Motor neuron (in vitro differentiated cells): ENCODE measurements at places on chromosomes 3 and 15.

- ATAC-seq = no peak
Observed at GRCh38 chr3:141332416-141332815, 35.9 kb upstream of the ZBTB38 start.

- ATAC-seq = no peak
Observed at GRCh38 chr3:15522016-15522415, 510 bp upstream of the COLQ start.

DNA sequence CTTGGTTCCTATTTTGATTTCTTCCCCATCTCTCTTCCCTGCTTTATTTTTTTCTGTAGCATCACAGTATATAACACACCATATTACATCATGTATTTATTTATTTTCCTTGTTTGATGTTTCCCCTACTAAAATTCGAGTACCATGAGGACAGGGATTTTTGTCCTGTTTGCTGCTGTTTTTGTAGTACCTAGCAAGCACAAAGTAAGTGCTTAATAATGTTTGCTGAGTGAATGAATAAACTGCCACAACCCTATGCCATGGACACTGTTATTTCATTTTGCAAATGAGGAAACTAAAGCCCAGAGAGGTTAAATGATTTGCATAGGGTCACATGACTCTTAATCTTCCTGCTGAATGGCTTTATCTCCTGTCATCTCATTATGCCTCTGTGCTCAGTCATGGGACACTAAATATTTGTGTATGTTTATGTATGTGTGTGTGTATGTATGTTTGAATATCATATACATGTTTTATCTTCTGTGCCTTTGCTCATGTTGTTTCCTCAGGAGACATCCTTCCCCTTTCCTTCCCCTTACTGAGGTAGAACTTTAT lies 26.1 kb upstream of the MGA start:
- ATAC-seq = no peak

- ATAC-seq = no peak
Observed at GRCh38 chr3:38739396-38739689, 76.7 kb downstream of the SCN10A start.

DNA sequence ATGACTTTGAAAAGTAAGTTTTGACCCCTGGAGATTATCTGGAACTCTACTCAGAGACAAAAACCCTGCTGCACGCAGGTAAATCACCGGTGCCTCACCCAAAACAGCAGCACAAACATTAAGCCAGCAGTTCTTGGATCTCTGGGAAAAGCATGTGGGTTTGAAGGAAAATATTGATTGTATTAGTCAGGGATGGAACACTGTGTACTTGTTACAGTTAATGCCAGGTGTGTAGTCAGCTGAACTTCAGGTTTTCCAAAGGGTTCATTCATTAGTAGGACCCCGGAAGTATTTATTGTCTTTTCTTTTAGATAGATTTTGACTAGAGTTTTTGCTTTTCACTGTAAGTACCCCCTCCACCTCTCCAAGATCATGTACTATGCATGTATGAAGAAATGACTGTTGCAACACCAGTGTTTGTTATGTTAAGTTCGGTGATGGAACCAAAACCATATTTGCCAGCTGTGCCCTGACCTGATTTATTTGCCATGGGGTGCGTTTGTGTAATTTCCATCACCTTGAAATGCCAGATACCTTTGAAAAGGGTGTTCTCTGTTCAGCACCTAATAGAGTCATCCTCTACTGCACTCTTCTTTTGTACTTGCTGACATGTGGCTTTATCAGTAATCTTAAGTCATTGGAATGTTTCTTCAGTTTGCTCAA lies 14.5 kb downstream of the ARHGEF26 start:
- no peak for ATAC-seq

- ATAC-seq = peak; percentile 58
Observed at GRCh38 chr3:133573629-133574194, at the start of gene CDV3. CDV3 (plus strand) TSS chr3:133573686; CDS start chr3:133574045, 359 bp downstream.

- no peak for ATAC-seq
Observed at GRCh38 chr3:138186221-138186620, 880 bp upstream of the ARMC8 start.

DNA sequence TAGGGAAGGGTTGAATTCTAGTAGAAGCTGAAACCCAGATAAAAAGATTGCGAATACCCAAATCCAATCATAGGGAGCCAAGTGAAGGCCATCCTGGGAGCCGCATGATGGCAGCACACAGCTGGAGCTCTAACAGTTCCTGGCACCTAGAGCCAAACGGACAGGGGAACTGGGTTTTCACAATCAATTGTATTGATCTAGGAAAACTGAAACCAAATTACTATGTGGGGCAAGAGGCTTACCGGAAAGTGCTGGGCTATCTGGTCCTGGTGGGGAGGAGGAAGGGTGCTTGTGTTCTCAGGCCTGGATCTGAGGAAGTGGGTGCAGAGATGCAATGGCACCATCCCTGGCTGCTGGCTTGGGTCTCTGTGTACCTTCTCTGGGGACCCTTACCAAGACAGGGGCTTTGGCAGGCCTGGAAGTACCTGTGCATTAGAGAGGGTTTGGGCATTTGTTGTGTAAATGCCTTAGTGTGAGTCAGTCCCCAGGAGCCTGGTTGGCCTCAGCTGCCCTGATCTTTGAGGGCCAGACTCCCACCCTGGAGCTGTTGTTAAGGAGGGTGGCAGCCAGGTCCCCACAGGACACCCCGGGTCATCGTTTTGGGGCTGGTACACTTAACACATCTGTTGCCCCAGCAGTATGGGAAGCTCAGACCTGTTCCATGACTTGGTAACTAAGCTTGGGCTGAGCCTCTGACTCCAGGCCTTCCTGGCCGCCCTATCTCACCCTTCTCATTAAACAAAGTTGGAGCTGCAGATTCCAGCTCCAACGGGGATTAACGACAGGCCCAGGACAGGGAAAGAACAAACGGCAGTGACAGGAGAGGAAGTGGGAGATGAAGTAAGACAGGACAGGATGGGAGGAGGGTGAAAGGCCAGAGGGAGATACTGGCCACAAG lies 8.9 kb upstream of the FURIN start:
- ATAC-seq = no peak

DNA sequence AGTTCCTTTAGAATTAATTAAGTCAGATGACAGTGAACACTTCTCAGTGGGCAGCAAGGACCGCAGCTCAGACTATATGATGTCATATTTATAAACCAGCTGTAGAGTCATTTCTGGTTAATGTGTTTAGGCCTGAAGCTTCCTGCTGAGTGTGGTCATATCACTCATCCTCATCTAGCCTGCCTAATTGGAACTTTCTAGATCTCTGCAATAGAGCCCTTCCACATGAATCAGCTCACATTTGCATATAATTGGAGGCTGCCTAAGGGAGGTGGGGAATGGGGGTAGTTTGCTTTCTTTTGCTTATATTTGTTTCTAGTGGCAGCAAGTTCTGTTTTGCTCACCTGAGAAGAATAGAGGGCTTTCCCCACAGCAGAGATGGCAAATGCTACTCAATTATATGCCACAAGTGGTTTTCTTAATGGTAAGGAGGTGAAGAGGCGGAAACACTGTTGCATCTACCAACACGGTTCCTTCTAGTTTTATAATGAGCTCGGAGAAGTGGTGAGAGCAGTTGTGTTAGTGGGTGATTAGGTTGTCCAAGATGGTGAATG lies 148.1 kb downstream of the KLHL25 start:
- peak; percentile 89 for ATAC-seq

- no peak for ATAC-seq
Observed at GRCh38 chr3:148957586-148957985, 33.8 kb upstream of the GYG1 start.

GRCh38 chr3:8837162-8837561 lies 67.7 kb upstream of the OXTR start:
- ATAC-seq = peak; percentile 84

DNA sequence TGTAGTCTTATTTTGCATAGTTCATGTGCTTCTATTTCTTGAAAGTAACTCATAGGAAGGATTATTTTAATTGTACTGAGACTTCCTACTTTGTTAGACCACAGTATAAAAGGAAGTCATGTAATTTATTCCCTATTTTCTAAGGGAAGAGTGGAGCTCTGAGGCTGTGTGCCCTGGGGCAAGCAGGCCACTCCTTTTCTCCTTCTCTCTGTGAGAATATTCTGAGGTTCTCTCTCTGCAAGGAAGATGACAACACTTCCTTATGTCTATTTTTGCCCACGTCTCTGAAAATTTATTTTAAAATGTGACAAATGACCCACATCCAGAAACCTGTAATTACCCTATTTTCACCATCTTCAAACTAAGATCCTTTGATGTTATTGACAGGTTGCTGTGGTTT lies 11.0 kb downstream of the KCTD6 start:
- ATAC-seq = no peak

- peak; percentile 2 for ATAC-seq
Observed at GRCh38 chr15:60477916-60478565, 901 bp downstream of the ICE2 start.

DNA sequence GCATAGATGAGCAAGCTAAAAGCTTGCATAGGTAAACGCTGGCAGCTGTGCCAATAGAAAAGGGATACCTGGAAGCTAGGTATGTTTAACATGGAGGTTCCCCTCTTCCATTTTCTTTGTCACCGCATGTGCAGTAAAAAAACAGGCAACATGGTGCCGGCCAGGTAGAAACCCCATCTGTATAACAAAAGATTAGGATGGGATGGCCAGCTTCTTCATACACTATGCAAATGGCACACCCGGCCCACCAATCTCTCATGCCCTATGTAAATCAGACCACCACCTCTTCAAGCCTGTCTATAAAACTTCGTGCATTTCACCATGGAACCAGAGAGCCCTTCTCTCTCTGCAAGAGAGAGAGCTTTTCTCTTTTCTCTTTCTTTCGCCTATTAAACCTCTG lies 224.3 kb upstream of the P2RY1 start:
- no peak for ATAC-seq

- no peak for ATAC-seq
Observed at GRCh38 chr3:55165278-55165677, 237.4 kb upstream of the LRTM1 start.

DNA sequence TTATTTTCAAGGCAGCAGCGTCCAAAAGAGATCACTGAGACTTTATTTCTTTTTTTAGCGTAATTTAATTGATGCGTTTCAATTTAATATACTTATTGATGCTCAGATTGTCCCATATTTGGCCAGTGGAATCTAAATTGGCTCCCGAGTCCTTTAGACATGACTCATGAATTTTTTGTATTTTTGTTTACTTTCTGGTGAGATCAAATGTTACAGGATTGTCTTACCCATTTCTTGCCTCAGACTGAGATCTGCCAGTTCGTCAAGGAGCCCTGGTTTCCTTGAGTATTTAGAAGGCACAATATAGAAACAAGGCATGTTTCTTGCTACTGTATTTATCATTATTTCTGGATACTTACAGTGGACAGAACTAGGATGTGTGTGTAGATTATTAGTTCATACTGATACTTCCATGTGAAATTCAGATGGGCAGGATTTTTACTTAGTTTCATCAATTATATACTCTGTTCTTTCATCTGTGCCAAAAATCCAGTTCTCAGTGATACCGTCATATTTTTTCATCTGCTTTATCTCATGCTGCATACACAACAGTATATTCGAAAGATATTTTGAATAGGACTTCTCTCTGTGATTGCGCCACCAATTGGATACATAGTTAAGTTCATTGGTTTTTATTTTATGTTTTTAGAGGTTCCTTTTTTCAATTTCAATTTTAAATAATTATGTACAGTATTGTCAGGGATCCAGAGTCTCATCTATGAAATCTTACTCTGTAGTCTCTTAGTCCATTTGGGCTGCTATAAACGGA lies 436.9 kb upstream of the C2CD4B start:
- no peak for ATAC-seq

DNA sequence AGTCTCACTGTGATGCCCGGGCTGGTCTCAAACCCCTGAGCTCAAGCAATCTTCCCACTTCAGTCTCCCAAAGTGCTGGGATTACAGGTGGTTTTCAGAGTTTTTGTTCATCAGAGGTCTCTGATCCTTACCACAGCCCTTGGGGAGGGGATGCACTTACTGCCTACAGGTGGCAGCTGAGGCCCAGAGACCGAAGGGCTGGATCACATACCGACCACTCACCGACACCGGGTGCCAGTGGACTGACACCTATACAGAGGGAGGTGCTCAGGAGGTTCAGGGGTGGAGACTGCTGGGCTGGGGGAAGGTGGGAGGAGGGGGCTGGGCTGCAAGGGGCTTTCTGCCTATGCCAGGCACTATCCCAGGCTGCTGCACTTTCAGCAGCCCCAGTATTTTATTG lies 19.5 kb downstream of the DUSP7 start:
- no peak for ATAC-seq

GRCh38 chr15:48202068-48202467 lies 4.0 kb upstream of the SLC12A1 start:
- ATAC-seq = no peak

- no peak for ATAC-seq
Observed at GRCh38 chr3:102356506-102356905, 78.3 kb upstream of the ZPLD1 start.

DNA sequence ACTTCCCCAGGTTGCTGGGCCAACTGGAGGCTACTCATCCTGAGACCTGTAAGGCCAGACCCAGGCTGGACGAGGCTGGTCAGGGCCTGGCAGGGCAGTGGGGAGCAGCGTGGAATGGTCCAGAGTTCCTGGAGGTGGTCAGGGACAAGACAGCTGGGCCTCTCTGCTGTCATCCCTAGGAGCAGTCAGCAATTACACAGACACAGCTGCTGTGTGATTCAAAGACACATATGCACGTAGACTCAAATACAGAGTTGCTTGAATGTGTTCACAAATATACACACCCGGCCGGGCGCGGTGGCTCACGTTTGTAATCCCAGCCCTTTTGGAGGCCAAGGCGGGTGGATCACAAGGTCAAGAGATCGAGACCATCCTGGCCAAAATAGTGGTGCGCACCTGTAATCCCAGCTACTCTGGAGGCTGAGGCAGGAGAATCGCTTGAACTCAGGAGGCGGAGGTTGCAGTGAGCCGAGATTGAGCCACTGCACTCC lies 1.5 kb upstream of the CD276 start:
- ATAC-seq = no peak

GRCh38 chr3:100993309-100993708 lies at the start of gene ABI3BP:
ABI3BP (minus strand) TSS chr3:100993421; CDS start chr3:100993384, 37 bp downstream.
- ATAC-seq = peak; percentile 98

- no peak for ATAC-seq
Observed at GRCh38 chr15:90650117-90650955, 66.8 kb upstream of the BLM start.

GRCh38 chr3:88618021-88618645 lies 468.4 kb downstream of the C3orf38 start:
- peak; percentile 47 for ATAC-seq

DNA sequence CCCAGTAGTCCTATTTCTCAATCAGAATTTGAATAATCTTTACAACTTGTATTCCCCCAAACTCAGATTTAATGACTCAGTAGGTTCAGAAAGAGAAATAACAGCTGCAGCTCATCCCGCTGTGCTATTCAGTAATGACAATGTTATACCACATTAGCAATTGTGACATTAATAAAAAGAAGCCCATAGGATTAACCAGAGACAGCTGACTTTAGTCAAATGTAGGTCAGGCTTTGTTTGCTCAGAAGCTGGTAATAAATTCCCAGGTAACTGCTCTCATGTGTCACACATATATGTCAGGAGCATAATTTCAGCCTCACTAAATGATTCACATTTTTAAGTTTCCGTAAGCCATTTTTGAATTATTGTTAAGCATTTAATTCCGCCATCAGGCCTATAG lies 222.0 kb upstream of the UBE2E2 start:
- ATAC-seq = no peak
